ENCODE measurements at places on chromosomes 1 and 21.
A peak's percentile ranks its signal among the peaks of the same experiment; 100 is the strongest.

GRCh38 chr1:16410803-16411202 lies 26.4 kb downstream of the SPATA21 start:
- no peaks in the 10 kb centered on the region for H3K36me3 ChIP-seq
- no peak overlapping the region for H3K27ac ChIP-seq
- no peak overlapping the region for H3K4me3 ChIP-seq
- H3K27me3 ChIP-seq: no peaks in the 10 kb centered on the region

DNA sequence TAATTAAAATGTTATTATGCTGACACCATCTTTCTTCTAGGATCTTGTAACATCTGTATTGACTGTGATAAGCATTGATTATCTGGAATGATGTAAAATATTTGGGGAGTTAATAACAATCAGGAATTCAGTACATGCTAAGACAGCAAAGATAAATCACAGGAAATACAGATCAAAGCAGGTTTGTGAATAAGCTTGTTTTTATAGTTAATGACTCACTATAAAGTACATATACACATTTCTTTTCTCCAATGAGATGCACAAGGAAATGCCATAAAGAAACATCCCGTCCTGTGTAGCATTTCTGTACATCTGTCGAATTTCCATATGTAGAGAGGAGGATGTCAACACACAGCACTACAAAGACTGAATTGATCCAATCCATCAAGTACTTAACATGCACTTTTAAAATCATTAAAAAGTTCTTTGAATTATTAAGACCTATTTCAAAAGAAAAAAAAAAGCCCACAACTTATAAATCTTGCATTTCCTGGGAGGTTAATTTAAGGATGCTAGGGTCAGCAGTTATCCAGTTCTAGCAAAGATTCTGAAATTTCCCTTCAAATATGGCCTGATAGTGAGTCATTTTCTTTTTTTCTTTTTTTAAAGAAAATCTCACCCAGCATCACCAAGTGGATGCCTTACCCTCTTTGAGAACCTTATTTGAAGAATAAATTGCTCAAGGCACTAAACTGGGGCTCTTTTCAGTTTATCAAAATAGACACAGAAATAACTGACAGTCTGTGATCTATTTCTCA lies 243.2 kb upstream of the NR5A2 start:
- H3K36me3 ChIP-seq: no peaks in the 10 kb centered on the region
- H3K27ac ChIP-seq: no peak overlapping the region
- H3K27me3 ChIP-seq: no peaks in the 10 kb centered on the region
- no peak overlapping the region for H3K4me3 ChIP-seq
- DNase-seq: no peak

- no peak overlapping the region for H3K4me3 ChIP-seq
- no peaks in the 10 kb centered on the region for H3K4me1 ChIP-seq
- H3K27me3 ChIP-seq: no peaks in the 10 kb centered on the region
- no peak overlapping the region for H3K27ac ChIP-seq
- H3K36me3 ChIP-seq: no peaks in the 10 kb centered on the region
These were observed 53.8 kb downstream of the PCNX2 start for GRCh38 chr1:233241759-233242158.

DNA sequence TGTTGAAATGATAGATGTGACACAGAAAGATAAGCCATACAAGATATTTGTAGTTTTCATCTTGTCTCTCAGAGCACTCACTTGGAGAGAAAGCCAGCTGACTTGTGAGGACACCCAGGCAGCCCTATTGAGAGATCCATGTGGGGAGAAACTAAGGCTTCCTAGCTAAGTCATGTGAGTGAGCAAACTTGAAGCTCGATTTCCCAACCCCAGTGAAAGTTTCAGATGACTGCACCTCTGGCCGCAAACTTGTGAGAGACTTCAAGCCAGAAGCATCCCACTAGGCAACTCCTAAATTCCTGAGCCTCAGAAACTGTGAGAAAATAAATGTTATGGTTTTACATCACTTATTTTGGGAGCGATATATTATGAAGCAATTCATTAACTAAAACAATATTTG lies 832.3 kb downstream of the LTN1 start:
- no peak overlapping the region for H3K27ac ChIP-seq
- no peaks in the 10 kb centered on the region for H3K36me3 ChIP-seq
- no peak for DNase-seq
- no peaks in the 10 kb centered on the region for H3K27me3 ChIP-seq
- H3K4me3 ChIP-seq: no peak overlapping the region
- H3K4me1 ChIP-seq: no peaks in the 10 kb centered on the region

DNA sequence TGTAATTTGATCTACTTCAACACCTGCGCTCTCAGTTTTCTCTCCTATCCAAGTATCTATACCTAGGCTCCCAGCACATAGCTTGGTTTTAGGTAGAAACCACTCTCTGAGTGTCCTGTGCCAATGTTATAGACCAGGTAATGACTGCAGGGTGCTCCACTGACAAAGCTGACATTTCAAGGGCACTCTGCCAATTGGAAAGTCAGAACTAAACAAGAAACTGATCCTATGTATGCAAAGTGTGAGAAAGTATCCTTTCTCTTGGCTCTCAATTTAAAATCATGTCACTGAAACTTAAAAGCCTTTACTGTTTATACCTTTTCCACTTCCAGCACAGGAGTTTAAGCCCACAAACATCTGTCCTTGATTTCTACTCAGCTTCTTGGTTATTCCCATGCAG lies 45.0 kb upstream of the AIM2 start:
- H3K4me3 ChIP-seq: no peak overlapping the region
- no peaks in the 10 kb centered on the region for H3K27me3 ChIP-seq
- H3K27ac ChIP-seq: no peak overlapping the region
- H3K4me1 ChIP-seq: no peaks in the 10 kb centered on the region

DNA sequence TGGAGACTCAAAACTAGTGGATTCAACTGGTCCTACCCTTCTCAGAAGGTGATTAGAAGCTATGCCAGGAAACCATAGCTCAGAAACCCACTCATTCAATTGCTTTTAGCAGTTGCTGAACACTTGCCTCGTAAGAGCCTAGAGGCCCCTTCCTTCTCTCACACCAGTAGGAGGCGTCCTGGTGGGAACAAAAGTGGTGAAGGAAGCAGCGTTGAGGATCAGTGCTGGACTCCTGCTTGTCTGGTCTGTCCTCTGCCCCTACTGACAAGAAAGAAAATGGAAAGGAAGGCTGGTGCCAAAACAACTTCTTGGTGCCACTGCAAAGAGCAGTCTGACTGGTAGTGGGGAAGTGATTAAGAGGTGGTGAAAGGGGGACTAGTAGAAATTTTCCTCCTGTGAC lies 269.7 kb downstream of the LMO4 start:
- H3K27me3 ChIP-seq: no peaks in the 10 kb centered on the region
- no peaks in the 10 kb centered on the region for H3K4me1 ChIP-seq
- H3K36me3 ChIP-seq: no peaks in the 10 kb centered on the region
- DNase-seq: no peak
- H3K4me3 ChIP-seq: no peak overlapping the region
- H3K27ac ChIP-seq: no peak overlapping the region

DNA sequence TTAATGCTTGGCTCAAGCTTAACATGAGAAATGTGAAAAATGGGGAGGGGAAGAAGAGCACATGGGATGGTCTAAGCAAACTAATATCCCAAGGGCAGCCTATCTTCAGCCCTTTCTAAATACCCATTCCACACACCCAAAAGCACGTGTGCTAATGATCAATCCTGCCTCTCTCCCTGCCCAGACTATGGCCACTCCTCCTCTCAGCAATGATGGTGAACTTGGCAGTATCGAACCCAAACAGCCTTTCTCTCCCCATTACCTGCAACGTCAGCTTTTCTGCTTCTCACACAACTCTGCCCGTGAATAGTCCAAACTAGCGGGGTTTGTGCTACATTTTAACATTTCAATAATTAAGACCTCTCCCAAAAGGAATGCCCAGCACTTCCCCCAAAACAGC lies 41.6 kb downstream of the SSBP3 start:
- H3K27ac ChIP-seq: no peak overlapping the region
- DNase-seq: no peak
- no peaks in the 10 kb centered on the region for H3K36me3 ChIP-seq
- peaks cover 16% of the 10 kb centered on the region for H3K4me1 ChIP-seq

DNA sequence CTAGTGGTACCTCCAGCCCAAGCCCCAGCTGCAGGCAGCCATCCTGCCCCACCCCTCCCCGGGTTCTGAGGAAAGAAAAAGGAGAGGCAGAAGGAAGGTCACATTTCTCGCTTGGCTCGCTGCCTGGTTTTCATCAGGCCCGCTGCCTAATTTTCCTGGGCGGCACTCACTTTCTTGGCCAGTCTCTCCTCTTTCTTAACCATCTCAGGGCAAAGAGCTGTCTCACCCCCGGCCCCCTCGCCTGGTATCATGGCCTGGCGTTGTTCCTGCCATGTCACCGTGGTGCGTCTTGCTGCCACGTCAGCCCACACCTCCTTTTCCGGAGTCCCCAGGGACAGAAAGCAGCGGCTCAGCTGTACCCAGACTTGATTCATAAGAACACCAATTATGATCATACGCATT lies 26.6 kb upstream of the CASZ1 start:
- no peaks in the 10 kb centered on the region for H3K4me1 ChIP-seq
- peak; percentile 29 for DNase-seq
- H3K36me3 ChIP-seq: no peaks in the 10 kb centered on the region
- H3K27me3 ChIP-seq: peaks cover 8% of the 10 kb centered on the region
- H3K4me3 ChIP-seq: no peak overlapping the region

DNA sequence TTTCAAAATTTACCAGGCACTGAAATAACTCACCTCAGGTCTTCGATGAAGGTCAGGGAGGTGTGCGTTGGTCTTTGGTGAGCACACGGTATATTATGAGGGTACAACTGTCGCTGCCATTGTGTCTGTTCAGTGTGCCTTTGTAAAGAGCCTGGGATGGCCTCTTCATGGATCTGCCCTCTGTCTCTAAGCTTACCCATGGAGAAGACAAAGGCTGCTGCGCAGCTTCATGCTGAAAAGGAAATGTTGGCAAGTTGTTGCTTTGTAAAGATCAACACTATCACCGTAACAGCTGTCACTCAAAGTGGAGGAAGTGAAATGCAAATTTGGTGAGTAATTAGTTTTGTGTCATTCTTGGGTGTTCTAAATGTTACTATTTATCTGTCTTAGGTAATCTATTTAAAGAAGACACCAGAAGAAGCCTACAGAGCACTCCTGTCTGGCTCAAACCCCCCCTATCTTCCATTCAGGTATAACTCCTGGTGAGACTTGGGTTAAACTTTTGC lies 71.6 kb downstream of the CDC14A start:
- no peak overlapping the region for H3K27ac ChIP-seq
- no peaks in the 10 kb centered on the region for H3K27me3 ChIP-seq
- no peaks in the 10 kb centered on the region for H3K36me3 ChIP-seq
- no peak overlapping the region for H3K4me3 ChIP-seq

DNA sequence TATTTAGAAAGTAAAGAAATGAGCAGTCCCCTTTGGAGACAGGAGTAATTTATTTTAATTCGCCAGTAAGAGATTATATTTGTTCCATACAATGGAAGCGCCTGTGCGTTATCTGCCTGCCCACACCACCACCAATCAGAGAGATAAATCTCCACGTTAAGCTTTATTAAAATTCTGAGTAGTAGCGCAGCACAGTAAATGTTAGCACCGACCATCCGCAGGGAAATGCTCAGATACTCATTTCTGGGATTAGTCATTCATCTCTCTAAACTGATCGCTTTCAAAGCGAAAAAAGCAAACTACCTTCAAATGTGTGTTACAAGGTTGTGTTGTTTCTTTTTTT lies 1.2 kb downstream of the ETS2 start:
- H3K27me3 ChIP-seq: no peaks in the 10 kb centered on the region
- DNase-seq: no peak
- peak overlapping the region; percentile 80 for H3K27ac ChIP-seq
- H3K4me3 ChIP-seq: peak overlapping the region; percentile 80
- peaks cover 19% of the 10 kb centered on the region for H3K36me3 ChIP-seq

DNA sequence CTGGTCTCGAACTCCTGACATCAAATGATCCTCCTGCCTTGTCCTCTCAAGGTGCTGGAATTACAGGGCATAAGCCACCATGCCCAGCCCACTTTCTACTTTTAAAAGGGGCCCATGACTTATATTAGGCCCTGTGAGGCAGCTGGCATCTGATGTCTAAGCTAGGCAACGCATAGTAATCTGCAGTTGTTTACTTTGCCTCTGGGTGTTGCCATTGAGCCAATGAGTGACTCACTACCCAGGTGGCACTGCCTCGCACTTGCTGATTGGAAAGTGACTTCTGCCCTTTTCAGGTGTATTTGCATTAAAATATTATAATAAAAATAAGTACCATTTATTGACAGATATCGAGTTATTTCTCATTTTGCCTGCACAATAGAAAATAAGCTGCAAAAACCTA lies 84.9 kb downstream of the KIF14 start:
- no peak overlapping the region for H3K4me3 ChIP-seq
- no peaks in the 10 kb centered on the region for H3K36me3 ChIP-seq
- DNase-seq: peak; percentile 22

- no peaks in the 10 kb centered on the region for H3K36me3 ChIP-seq
- no peak overlapping the region for H3K27ac ChIP-seq
- DNase-seq: no peak
- peaks cover 4% of the 10 kb centered on the region for H3K4me1 ChIP-seq
- H3K27me3 ChIP-seq: no peaks in the 10 kb centered on the region
These were observed 85.2 kb downstream of the KIF1B start for GRCh38 chr1:10295481-10296085.

DNA sequence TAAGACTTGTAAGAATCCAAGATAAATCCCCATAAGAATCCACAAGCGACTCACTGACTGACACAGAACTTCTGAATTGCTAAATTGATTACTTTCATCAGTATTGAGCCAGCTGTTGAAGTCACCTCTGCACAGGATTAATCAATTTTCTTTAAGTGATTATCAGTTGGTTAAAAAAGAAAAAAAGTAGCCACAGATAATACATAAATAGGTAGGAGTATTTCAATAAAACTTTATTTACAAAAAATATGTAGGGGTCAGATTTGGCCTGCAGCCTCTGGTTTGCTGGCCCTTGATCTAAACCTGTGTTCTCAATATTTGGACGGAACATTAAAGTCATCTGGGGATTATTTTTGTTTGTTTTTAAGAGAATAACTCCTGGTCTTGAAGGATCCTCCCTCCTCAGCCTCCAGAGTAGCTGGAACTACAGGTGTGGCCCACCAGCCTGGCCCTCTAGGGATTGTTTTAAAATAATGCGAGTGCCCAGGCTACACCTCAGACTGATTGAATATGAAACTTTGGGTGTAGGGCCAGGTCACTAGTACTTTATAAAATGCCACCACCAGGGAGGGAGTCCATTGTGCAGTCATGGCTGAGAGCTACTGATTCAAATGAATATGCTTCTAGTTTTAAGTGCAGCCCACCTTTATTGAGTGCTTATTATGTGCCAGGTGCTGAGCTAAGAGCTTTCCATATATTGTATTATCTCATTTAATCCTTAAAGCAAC lies 6.8 kb upstream of the TMEM183A start:
- DNase-seq: no peak
- H3K4me1 ChIP-seq: no peaks in the 10 kb centered on the region
- no peak overlapping the region for H3K4me3 ChIP-seq
- H3K36me3 ChIP-seq: no peaks in the 10 kb centered on the region
- H3K27ac ChIP-seq: no peak overlapping the region

DNA sequence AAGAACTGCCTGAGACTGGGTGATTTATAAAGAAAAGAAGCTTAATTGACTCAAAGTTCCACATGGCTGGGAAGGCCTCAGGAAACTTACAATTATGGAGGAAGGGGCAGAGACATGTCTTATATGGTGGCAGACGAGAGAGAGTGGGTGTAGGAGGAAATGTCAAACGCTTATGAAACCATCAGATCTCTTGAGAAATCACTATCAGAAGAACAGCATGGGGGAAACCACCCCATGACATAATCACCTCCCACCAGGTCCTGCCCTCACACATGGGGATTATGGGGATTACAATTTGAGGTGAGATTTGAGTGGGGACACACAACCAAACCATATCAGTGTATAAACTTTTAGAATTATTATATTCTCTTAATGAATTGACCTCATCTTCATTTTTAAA lies 335.9 kb upstream of the DPYD start:
- H3K4me1 ChIP-seq: no peaks in the 10 kb centered on the region
- DNase-seq: no peak
- no peak overlapping the region for H3K27ac ChIP-seq
- no peaks in the 10 kb centered on the region for H3K27me3 ChIP-seq
- no peaks in the 10 kb centered on the region for H3K36me3 ChIP-seq
